Naive thymus-derived CD8-positive, alpha-beta T cell (primary cell): ENCODE measurements at places on chromosomes 7 and 10.

- peak; percentile 84 for DNase-seq
Observed at GRCh38 chr7:98202367-98203195, 8.7 kb upstream of the BHLHA15 start.

GRCh38 chr7:112540839-112541577, 60.2 kb downstream of the LSMEM1 start:
- no peak for DNase-seq

- peak; percentile 41 for DNase-seq
Observed at GRCh38 chr7:107463139-107464078, 6.4 kb upstream of the GPR22 start.

DNA sequence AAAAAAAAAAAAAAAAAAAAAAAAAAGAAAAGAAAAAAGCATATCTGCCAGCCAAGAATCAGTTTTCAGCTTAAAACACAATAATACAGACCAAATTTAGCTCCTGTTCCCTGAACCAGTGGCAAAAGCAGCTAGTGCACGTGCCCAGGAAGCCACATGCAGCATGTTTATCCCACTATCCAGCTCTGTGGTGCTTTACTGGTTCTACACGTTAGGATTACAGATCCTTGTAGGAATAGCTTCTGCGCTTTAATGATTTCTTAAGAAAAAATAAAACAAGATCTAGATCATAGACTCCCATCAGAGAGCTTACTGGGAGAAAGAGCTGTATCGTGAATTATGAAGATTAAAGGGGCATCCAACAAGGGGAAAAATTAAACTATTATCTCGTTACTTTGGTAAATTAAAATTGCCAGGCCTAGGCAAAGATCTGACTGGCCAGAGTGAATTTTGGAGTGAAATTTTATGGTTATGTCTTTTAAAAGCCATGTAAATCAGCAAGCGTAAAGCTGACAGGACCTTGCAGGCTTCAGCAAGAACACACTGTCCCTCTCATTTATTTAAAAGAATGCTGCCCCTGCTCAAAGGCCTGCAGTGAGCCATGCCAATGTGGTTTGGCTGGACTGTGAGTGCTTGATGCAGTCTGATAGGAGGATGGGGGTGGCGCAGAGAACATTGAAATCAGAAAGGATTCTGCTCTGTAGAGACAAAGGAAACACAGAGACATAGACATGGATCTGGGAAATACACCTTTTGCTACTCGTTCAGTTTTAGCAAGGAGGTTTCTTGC, 177.3 kb upstream of the PHYHIPL start:
- DNase-seq, result no peak

DNA sequence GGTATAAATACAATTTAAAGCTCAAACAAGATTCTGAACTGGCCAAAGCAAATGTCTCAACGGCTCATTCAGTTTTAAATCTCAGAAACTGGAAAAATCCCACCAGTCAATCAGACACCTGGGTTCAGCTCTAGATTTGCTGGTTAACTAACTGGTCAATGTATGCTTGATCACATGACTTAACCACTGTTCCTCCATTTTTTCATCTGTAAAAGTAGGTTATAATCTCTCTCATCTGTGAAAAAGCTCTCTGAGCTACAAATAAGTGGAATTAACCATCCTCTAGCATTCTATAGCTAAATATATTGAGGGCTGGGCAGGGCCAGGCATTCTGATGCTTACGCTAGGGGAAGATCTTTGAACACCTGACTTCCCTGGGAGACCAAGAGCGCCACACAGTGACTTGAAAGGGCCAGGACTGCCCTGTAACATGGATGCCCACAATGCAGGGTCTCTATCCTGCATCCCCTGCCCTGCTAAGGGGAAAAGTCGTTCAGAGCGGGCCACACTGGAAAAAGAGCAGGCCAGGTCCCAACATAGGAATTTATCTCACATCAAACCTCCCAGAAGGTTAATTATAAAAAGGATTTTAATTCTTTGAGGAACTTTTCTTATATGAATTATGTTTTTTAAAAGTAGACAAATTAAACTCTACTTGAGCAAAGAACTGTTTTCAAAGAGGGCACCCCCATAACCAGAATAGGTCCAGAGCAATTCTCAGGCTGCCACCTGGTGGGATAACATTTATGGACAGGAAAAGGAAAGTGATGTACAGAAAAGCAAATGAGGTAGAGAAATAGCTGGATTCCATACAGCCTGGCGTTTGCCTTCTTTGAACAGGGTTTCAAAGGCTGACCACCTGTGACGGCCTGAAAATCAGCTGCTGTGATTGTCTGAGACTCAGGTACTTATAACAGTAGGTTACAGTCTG, 1.8 kb downstream of the RP9 start:
- no peak for DNase-seq

- no peak for DNase-seq
Observed at GRCh38 chr7:102302025-102302424, 15.4 kb downstream of the SH2B2 start.

DNA sequence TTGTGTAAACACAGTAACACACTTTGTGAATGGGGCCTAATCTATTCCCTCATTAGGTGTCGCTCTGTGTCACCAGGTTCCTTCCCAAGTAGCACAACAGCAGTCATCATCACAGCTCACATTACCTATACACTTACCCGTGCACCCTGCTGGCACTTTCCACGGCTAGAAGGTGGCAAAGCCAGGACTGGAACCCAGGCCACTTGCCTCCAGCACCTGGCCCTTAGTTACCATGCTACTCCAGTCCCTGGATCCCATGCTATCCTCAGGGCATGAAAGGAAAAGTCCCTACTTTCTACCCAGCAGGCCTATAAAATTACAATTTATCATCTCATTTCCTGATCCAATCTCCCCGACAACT, 18.4 kb downstream of the SMURF1 start:
- DNase-seq, result no peak

GRCh38 chr10:103849880-103850571, 5.3 kb downstream of the SH3PXD2A start:
- DNase-seq, result no peak

- no peak for DNase-seq
Observed at GRCh38 chr10:114482480-114483304, 78.4 kb upstream of the AFAP1L2 start.
